Stimulated activated CD4-positive, alpha-beta T cell treated with anti-CD3 and anti-CD28 coated beads, Interleukin-1b, Interleukin-23, amount 100 ng/mL, for 48 hours (primary cell): ENCODE measurements at places on chromosomes 5 and 9.
A peak's percentile ranks its signal among the peaks of the same experiment; 100 is the strongest.

GRCh38 chr5:27479859-27480258, 441.5 kb upstream of the CDH9 start:
- no peak for DNase-seq

- no peak for DNase-seq
Observed at GRCh38 chr9:74973714-74974113, 21.0 kb upstream of the C9orf40 start.

DNA sequence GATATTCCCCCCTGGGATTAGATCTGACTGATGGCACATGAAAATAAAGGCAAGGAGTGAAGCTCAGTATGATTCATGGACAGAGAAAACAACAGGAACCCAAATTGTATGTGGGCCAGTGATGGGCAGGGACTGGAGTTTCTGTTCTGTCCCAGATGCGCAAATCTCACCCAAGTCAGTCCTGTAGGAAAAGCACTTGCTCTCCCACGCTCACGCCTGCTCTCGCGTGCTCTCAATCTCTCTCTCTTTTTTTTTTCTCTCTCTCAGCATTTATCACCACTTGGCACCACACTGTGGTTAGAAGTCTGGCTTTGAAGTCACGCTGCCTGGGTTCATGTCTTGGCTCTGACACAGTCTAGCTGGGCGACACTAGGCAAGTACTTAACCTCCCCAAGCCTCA, 106.5 kb upstream of the LRRTM2 start:
- peak; percentile 24 for DNase-seq

- no peak for DNase-seq
Observed at GRCh38 chr9:96236854-96237550, 65.0 kb downstream of the HSD17B3 start.

DNA sequence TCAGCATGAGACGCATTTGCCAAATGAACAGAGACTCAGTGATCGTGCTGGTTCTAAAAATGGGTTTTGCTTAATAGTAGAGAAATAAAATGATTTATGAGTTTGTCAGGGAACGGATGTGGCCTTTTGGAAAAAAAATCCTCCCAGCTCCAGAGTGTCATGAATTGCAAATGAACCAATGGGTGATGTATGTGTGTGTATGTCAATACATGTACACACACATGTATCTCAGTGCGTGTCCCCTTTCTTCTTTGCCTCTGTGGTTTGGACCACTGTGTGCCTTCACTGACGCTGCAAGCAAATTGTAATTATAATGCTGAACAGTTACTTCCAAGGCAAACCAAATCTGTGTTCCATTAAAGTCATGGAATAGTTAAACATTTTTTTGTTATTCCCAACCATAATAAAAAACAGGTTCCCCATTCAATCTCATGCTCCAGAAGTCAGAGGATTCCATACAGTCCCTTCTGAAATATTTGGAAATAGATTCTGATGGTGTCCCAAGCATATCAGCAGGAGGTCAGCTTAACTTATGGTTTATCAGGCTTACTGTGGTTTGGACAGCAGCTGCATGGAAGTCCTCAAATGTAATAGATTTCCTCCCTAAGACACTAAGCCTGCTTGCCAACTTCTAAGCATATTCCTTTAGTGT, 630.5 kb downstream of the ACTL7B start:
- DNase-seq: no peak

GRCh38 chr9:137982200-137982599, 104.6 kb downstream of the CACNA1B start:
- no peak for DNase-seq

- peak; percentile 64 for DNase-seq
Observed at GRCh38 chr9:69317894-69318293, 7.1 kb upstream of the ENTREP1 start.

GRCh38 chr5:103475629-103476240, 86.9 kb downstream of the NUDT12 start:
- DNase-seq: no peak

- no peak for DNase-seq
Observed at GRCh38 chr5:167937635-167937998, 353.8 kb upstream of the WWC1 start.

DNA sequence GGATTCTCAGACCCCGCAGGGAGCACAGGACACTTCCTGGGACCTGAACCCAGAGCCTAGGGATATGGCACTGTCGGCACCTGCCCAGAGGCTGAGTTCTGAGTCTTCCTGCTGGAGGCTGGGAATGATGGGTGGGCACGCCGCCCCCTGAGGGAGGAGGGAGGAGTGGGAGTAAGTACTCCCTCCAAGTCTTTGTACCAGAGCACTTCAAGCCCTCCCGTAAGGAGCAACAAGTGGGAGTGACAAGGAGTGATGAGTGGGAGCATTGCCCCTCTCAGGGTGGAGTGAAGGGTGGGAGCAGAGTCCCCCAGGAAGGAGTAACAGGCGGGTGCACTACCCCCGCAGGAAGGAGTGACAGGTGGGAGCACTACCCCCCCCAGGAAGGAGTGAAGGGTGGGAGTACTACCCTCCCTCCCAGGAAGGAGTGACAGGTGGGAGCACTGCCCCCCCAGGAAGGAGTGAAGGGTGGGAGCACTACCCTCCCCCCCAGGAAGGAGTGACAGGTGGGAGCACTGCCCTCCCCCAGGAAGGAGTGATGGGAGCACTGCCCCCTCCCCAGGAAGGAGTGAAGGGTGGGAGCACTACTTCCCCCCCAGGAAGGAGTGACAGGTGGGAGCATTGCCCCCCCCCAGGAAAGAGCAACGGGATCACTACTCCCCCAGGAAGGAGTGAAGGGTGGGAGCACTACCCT, 100.1 kb downstream of the CACNA1B start:
- DNase-seq: no peak

GRCh38 chr9:128146591-128147120, 2.6 kb upstream of the LCN2 start:
- no peak for DNase-seq

- DNase-seq: no peak
Observed at GRCh38 chr9:89890326-89890980, 285.6 kb downstream of the GADD45G start.

DNA sequence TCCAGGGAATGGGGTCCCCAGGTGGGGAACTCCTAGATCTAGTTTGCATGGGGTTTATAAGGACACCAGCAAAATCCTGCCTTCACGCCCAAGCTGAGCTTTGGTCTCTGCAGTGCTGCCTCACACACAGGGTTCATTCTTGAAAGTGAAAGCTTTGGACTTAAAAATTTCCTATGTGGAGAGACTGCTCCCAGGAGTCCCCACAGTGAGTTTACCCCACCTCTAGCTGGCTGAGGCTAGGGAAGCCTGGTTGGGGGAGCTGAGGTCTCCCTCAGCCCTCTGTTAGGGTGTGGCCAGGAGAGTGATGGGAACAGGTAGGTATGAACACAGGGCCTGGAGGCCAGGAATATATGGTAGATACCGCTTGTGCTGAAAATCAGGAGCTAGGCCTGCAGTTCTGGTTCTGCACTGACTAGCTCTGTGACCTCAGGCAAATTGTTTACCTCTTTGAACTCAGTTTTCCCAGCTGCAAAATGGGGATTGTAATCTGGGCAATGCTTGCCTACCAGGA, 41.5 kb upstream of the LARP1 start:
- no peak for DNase-seq

DNA sequence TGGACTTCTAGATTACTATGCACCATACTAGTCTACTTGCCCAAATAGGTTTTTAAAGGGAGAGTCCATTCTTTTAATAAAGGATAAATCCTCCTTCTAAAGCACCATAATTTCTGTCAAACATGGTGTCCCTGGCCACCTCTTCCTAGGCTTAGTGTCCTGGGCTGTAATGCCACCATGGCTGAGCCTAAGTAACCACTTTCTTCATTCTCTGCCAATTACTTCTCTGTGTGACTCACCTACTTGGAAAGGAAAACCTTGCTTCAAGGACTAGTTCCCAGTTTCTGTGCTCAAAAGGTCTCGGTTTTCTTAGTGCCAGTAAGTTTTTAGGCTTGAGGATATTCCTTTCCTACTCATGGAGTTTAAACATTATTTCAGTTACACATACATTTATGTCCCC, 273.4 kb downstream of the DENND1A start:
- no peak for DNase-seq
